ENCODE measurements at places on chromosomes 16 and 17.

DNA sequence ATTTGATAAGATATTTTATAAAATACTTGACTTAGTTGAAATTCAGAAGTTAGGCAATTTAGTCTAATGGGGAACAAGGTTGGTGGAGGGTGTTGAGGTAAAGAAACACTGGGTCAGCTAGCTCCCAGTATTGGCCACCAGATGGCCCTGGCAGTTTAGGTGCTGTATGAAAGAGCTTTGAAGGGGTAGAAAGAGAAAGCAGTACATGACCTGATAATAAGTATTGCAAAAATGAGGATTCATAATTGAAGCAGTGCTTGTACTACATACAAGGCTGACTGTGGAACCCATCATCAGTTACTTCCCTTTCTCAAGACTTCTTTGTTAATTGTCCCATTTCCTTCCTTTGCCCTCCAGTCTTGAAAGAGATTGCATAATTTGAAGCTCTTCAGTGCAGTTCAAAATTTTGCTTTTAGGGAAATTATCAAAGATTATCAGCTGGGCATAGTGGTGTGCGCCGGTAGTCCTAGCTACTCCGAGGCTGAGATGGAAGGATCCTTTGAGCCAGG is 29.4 kb downstream of the TANC2 start:
- peak; percentile 42 for DNase-seq

- DNase-seq: peak; percentile 20
Measured at GRCh38 chr17:49834118-49834743, 13.6 kb downstream of the TAC4 start.

- DNase-seq: peak; percentile 14
Measured at GRCh38 chr17:15451680-15452079, 15.7 kb downstream of the CDRT4 start.

- no peak for DNase-seq
Measured at GRCh38 chr17:64400642-64401041, 10.0 kb upstream of the PECAM1 start.

GRCh38 chr17:40910441-40910841 is 25.4 kb upstream of the KRT20 start:
- DNase-seq: peak; percentile 93

All from fibroblast of upper back skin (primary cell).